ENCODE measurements at places on chromosomes 4 and X.

DNA sequence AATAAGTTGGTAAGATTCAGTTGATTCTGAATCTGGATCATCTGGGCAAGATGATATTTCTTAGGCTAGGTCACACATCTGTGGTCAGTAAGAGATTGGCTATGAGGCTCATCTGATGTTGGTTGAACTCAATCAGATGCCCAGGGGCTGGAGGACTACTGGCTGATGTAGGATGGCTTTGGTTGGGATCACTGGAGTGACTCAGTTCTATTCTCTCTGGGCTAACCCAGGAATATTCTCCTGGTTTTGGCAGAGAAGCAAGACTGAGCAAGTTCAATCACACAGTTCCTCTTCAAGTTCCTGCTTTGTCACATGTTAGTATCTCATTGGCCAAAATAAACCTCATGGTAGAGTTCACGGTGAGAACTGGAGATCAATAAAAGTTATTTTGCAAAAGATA, 902.3 kb upstream of the SLIT2 start:
- DNase-seq: no peak

GRCh38 chr4:74501579-74501978, 56.6 kb downstream of the AREG start:
- DNase-seq: no peak

GRCh38 chr4:54909961-54910360, 215.4 kb downstream of the KDR start:
- DNase-seq: no peak

GRCh38 chrX:150258463-150259430, 104.4 kb upstream of the MAMLD1 start:
- no peak for DNase-seq

DNA sequence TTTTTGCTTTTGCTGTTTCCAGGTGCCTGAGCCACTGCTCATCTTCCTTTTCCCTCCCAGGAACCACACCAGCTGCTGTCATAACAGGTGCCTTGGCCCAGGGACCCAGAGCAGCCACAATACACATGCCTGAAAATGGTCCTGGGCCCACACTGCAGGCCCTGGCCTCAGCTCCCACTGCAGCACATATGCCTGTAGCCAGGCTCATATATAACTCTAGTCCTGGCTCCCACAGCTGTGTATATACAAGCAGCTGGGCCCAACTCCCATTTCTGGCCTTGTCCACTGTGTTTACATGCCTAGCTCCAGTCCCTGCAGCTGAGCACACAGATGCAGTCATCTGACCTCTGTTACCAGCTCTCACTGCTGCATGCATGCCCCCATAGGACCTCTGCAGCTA, 930.5 kb downstream of the ADGRL3 start:
- DNase-seq: no peak

- DNase-seq: no peak
Measured at GRCh38 chrX:14956813-14957582, 83.8 kb downstream of the MOSPD2 start.

GRCh38 chrX:102654696-102655095, 3.4 kb downstream of the GPRASP1 start:
- no peak for DNase-seq

DNA sequence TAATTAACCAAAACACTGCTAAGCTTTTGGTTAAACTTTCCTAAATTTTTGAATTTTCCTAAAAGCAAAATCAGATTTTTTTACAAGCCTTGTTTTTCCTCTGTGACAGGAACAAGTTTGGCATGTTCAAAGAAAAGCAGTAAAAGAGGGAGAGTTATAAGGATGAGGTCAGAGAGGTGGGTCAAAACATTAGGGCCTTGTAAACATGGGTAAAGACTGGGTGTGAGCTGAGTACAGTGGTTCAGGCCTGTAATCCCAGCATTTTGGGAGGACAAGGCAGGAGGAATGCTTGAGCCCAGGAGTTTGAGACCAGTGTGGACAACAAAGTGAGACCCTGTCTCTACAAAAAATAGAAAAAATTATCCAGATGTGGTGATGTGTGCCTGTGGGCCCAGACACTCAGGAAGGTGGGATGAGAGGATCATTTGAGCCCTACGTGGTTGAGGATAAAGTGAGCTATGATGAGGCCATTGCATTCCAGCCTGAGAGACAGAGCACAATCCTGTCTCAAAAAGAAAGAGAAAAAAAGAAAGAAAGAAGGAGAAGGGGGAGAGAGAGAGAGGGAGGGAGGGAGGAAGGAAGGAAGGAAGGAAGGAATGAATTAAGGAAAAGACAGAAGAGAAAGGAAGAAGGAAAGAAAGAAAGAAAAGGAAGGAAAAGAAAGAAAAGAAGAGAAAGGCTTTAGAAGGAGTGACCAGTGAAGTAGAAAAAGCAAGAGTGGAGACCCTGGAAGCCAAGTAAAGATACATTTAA, 17.0 kb upstream of the FRYL start:
- DNase-seq: no peak

- DNase-seq: no peak
Measured at GRCh38 chrX:71182871-71183270, 38.2 kb downstream of the NLGN3 start.

DNA sequence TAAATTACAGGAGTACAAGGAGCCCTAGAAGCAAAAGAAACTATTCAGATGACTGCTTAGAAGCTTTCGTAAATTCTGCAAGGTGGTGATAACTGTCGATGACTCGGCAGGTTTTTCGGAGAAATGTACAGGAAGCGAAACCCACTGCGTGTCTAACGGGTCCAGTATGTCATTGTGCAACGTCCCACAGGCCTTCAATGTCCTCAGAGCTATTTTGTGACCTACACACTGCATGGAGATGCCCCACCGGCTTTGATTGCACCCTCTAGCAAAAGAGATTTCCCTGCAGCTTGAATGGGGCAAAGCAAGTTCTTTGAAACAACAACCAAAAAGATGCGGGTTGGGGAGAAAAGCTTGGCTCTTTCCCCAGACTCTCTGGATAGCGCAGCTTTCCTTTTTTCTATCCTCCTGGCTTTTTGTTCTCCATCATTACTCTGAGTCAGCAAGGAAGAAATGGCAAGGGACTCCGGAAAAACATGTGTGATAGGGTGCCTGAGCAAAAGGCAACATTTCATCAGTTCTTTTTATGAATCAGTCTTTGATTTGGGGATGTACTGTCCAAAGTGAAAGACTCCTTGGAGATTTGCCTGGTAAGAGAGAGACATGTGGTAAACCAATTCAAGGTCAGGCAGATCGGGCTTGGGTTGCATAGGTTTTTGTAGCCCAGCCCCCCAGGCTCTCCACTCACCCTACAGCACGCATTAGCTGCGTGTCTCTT, 112.0 kb upstream of the TBL1X start:
- DNase-seq: no peak

GRCh38 chrX:82748906-82749505, 759.1 kb upstream of the POU3F4 start:
- DNase-seq: no peak

DNA sequence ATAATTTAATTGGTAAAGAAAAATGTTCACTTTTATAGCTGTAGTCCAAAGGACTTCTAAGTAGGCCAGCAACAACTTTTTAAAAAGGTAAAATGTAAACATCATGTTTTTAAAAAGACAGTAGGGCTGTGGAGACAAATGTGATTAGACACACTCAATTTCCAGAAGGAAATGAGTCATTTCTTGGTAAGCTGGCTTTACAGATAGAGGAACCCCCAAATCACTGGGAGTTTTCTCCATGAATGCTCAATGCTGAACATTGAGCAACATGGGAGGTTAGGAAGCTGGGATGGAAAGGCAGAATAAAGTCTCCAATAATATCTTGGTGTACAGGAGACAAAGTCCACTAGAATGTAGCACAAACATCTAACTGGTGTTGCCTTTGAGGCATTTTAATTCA, 121.3 kb downstream of the NWD2 start:
- DNase-seq: no peak

DNA sequence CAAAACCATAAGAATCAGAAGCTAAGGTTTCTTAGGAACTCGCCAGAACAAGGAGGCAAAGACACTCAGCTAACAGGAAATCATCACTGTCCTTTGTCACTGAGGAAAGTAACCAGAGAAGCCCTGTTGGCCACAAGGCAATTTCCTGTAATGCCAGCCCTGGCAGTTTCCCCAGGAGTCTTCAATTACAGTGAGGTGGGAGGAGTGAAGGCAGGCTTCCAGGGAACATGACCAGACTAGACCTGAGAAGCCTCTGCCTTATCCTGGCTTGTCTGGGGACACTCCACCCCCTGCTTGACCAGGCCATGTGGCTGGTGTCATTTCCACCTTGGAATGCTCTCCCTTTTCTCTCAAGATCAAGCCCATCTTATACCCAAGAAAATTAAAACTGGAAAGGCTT, 125.3 kb downstream of the COL4A6 start:
- DNase-seq: peak; percentile 45

GRCh38 chr4:72525938-72526337, 43.1 kb downstream of the ADAMTS3 start:
- DNase-seq: peak; percentile 77

GRCh38 chrX:71910643-71910985, at the start of gene NHSL2:
Gene NHSL2, plus strand, starts transcription at chrX:71910845.
- no peak for DNase-seq

- DNase-seq: no peak
Measured at GRCh38 chrX:24292353-24292752, 21.5 kb downstream of the SUPT20HL2 start.

GRCh38 chr4:15340902-15341732, 86.7 kb upstream of the C1QTNF7 start:
- DNase-seq: no peak

- no peak for DNase-seq
Measured at GRCh38 chrX:46488712-46489111, 56.5 kb downstream of the ZNF674 start.

DNA sequence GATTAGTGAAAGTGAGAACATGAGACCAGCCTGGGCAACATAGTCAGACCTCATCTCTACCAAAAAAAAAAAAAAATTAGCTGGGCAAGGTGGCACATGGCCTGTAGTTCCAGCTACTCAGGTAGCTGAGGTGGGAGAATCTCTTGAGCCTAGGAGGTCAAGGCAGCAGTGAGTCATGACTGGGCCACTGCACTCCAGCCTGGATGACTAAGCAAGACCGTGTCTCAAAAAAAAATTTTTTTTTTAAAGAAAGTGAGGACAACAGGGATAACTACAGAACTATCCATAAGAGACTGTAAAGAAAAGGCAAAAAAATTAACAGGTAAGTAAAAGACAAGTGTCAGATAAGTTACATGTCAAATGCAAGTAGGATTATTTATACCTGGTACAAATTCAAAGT, 13.5 kb upstream of the SPP1 start:
- no peak for DNase-seq

DNA sequence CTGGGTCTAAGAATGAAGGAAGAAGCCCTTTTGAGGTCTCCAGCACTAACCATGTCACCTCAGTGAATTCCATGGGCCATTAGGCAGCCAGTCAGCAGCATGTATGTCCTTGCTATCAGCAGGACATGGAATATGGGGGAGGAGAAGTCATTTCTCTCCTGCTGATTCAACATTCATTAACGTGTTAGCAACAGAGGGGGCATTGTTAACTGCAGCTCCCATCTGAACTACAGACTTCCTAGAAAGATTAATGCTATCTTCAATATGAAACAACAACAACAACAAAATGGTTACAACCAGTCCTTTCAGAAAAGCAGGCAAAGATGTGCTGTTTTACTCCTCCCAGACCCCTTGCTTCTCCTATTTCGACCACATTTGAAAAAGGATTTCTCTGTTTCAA, 120.4 kb upstream of the SLC34A2 start:
- DNase-seq: no peak

- DNase-seq: peak; percentile 35
Measured at GRCh38 chr4:53601251-53601764, 10.0 kb upstream of the LNX1 start.

DNA sequence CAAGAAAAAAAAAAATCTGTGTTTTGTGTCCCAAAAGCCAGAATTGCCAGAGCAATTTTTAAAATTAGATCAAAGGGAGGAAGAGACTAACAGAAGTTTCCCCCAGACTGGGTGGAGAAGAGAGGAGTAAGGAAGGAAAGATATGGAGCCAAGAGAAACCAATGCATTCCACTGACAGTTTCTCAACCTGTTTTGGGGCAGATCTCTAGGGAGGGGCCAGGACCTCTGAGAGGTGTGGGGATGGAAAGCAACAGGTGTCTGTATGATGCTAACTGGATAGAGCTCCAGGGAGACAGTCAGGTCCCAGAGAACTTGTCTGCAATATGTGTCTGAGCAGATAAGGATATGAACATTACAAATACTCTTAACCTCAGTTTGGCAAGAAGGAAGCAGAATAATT, 22.7 kb upstream of the GAB1 start:
- no peak for DNase-seq

- no peak for DNase-seq
Measured at GRCh38 chrX:65874765-65875164, 165.1 kb downstream of the VSIG4 start.

- no peak for DNase-seq
Measured at GRCh38 chr4:116183241-116183640, 902.1 kb downstream of the TRAM1L1 start.

DNA sequence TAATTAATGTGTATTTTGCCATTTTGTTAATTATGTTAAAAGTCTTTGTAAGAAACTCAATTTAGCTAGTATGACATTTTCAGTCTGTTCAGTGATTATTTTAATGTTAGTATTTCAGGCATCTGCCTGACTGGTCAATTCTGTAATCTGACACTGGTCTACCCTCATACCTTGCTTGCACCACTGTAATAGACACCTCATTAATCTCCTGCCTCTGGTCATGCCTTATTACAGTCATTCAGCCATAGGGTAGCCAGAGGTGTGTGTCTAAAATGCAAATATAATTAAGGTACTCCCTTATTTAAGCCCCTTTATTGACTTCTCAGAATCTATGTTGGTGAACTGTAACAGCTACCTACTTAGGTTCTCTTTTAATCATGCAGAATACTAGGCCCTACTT, 861.1 kb upstream of the IGFBP7 start:
- no peak for DNase-seq

DNA sequence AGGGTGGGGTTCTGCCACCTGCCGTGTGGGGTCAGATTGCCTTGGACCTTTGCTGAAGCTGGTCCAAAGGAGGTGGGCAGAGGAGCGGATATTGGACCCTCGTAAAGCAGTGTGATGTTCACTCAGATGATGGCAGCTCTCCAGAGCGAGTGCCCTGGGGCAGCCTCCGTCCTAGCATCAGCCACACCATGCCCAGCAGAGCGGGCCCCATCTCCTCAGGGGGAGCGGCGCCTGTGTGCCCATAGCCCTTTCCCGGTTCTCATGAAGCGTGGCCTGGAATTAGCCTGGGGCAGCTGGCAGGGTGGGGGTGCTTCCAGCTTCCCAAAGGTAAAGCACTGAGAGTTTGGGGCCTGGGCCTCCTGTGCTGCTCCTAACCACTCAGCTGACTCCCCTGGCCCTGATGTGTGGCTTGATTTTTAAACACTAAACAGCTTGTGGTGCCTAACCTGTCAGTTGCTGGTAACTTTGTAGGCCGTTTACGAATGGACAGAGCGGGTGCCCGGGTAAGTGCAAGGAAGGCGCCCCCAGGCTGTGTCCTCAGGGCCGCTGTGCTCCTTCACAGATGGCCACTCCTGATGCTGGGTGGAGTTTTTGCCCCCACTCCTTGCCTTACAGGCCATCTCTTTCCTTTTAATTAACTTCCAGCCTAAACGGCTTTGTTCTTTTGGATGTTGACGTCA, 36.0 kb downstream of the NOP14 start:
- DNase-seq: peak; percentile 62

GRCh38 chr4:8188085-8188484, 11.0 kb upstream of the SH3TC1 start:
- DNase-seq: peak; percentile 65
